ENCODE measurements at places on chromosomes 12 and 14. TPM values are rescaled to one million over a fixed set of nuclear protein-coding genes. Genes with fewer than 3 reads are reported as not detected.

CCDC177 gene
- total RNA-seq, result not detected

NANOG gene
- not detected for total RNA-seq

PYGL gene
- total RNA-seq, result 43.0 TPM

TEDC1 gene
- 15.4 TPM for total RNA-seq

LYZ gene
- not detected for total RNA-seq

PRH2 gene
- total RNA-seq, result not detected

IL22 gene
- not detected for total RNA-seq

IRF2BPL gene
- 8.7 TPM for total RNA-seq

LGR5 gene
- 1.2 TPM for total RNA-seq

TSHR gene
- total RNA-seq, result not detected

NEK9 gene
- total RNA-seq, result 0.06 TPM

APOLD1 gene
- total RNA-seq, result 2.7 TPM

SOAT2 gene
- total RNA-seq, result 0.06 TPM

MYO1H gene
- total RNA-seq, result not detected

TMEM116 gene
- 23.4 TPM for total RNA-seq

SIVA1 gene
- 286 TPM for total RNA-seq

- no peak for DNase-seq
Observed at GRCh38 chr12:95100264-95101190, 27.1 kb upstream of the NR2C1 start.

DNA sequence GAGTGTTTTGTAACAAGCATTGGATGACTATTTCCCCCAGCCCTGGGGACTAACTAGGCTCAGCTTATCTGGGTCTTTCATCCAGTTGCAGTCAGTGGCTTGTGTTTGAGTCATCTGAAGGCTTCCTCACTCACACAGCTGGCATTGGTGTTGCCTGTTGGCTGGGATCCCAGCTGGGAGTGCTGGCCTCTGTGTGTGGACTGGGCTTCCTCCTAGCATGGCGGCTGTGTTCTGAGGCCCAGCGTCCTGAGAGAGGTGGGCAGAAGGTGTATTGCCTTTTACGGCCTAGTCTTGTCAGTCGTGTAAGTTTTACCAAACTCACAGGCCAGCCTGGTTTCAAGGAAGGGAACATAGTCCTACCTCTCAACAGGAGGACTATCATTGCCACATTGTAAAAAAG lies 28.3 kb upstream of the PPP2R5C start:
- DNase-seq, result peak; percentile 43

- peak; percentile 36 for DNase-seq
Observed at GRCh38 chr14:35051796-35052195, 5.7 kb downstream of the FAM177A1 start.

DNA sequence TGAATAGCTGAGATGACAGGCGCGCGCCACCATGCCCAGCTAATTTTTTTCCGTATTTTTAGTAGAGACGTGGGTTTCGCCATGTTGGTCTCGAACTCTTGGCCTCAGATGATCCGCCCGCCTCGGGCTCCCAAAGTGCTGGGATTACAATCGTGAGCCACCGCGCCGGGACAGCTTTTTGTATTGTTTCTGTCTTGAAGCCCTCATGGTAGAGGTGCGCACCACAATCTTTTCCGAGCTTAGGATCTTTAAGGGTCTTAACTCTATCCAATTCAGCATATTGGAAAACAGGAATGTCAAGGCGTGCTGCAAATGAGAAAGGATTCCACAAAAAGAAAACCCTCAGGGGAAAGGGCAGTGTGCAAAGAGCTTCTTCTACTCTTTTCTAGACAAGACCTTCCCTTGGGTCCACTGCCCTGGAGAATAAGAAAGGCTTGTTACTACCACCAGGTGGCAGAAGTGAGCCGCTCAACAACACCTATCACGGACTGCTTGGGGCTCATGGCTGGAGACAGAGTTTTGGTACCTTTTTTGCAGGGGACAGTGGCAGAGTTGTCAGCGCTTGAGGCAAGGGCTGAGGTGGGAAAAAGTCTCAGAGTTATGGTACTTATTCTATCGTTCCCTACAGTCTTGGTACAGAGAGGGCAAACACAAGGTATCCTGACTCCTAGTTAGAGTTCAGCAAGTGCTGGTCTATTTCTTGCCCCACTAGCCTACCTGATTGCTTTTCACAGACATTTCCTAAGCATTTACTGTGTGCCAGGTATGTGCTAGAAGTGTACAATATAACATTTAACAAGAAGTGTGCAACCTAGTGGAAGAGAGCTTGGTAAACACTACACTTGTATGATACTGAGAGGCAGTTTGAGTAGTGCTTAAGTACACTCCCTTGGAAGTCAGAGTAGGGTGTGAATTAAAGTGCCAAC lies 16.4 kb upstream of the SP7 start:
- peak; percentile 81 for DNase-seq

DNA sequence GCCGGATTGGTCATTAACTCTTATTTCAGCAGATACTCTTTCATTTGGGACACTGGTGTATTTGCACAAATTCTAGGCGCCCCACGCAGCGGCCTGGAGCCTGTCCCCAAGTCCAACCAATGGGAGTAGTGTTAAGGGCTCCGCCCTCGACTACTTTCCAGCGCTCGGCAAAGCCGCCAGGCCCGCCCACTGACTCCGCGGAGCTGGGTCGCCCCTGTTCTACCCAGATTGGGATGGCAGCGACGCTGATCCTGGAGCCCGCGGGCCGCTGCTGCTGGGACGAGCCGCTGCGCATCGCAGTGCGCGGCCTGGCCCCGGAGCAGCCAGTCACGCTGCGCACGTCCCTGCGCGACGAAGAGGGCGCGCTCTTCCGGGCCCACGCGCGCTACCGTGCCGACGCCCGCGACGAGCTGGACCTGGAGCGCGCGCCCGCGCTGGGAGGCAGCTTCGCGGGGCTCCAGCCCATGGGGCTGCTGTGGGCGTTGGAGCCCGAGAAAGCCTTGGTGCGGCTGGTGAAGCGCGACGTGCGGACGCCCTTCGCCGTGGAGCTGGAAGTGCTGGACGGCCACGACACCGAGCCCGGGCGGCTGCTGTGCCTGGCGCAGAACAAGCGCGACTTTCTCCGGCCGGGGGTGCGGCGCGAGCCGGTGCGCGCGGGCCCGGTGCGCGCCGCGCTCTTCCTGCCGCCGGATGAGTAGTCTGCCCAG lies at the start of gene ACOT6:
ACOT6 (plus strand) TSS at position 179 of the 707 bp plus-strand sequence; CDS start at position 234, 55 bp downstream.
- peak; percentile 23 for DNase-seq

DNA sequence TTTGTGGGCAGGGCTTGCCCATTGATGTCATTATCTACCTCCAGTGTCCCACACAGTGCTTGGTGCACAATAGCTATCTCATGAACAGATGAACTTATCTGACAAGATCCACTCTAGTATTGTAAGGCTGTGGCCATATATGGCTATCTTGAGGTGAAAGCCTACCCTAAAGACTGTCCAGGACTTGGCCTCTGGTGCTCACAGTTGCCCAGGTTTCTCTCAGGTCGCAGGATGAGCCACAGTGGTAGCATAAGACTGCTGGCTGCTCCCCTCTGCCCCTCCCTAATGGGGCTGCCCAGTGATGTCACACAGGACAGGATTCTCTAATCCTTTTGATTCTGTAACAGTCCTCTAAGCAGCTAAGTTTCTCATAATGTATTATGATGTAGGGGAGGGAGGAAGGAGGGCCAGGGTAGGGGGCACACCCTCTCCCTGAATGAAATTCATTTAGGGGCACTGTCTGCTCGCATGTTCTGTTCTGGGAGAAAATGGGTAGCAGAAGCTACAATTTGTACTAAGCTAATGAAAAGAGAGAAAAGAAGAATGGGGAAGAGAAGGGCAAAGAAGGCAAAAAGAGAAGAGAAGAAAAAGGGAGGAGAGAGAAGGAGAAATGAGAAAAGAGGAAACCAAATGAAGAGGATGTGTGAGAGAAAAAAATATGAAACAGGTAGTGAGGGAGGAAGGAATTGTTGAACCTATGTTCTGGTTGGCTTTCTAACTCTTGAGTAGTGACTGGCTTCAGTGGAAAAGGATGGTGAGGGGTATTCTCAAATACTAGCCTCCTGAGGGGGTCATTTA lies 3.4 kb upstream of the PPM1A start:
- no peak for DNase-seq

GRCh38 chr12:19760611-19761010 lies 321.3 kb downstream of the AEBP2 start:
- no peak for DNase-seq

DNA sequence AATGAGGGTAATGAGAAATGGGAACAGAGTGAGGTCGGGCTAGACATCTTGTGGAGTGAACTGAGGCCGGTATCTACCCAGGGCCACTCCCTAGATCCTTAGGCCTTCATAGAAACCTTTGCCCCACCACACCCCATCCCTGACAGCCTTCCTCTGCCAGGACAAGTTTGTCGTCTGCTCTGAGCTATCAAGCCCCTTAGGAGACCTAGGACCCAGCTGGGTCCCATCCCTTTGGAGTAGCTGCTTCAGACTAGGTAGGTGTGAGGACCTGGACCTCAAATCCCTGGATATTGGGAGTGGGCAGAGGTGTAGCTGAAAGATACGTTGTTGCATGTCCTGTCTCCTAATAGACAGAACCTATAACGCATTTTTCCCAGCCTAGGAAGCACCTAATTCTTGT lies at the start of gene TMEM253:
TMEM253 (plus strand) TSS at position 136 of the 400 bp plus-strand sequence. CDS start 278 bp downstream, outside the sequence.
- DNase-seq, result no peak

DNA sequence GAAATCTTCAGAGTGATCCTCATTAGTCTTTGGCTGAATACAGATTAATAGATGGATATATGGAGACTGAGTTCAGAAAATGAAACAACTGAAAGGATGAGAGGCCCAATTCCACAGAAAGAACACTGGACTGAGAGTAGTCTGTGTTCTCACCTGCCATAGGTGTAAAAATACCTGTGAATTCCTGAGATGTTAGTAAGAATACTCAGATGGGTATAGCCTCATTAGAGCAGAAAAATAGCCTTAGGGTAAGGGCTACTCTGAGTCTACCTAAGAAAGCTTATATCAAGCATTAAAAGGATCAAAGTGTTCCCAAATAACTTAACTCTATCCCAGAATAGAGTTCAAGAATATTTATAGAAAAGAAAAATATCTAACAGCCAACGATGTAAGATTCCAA lies 1510.3 kb upstream of the SEL1L start:
- no peak for DNase-seq

DNA sequence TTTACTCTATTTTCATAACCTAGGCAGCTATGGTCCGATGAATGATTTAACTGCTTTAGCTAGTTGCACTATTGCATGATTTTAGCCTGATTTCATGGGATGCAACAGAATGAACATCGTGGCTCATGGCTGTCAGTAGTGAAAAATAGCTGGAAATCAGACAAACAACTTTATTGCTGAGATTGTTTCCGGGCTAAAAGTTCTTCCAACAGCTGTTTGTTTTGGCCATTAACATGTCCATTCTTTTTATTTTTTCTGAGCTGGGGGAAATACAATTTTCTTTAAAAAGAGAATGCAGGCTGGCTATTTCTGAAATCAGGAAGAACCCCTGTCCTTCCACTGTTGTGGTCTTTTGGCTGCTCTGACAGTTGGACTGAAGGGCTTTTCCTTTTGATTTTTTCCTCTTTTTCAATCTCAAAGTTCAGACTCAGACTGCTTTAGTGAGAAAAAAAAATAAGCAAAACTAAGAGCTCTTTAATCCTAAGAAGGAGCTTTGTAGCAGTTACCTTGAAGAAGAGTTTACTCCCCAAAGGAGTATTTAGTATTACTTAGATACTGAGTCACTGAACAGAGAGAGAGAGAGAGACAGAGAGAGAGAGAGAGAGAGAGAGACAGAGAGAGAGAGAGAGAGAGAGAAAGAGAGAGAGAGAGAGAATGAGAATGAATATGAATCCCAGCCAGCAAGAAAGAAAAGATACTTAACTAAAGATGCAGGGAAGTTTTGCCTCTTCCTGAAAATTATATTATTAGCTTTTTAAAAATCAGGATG lies at the start of gene NAV3:
NAV3 (plus strand) TSS at position 312 of the 769 bp plus-strand sequence. CDS start 568 bp downstream, outside the sequence.
- no peak for DNase-seq

- no peak for DNase-seq
Observed at GRCh38 chr12:46518169-46518568, 145.6 kb upstream of the SLC38A2 start.

DNA sequence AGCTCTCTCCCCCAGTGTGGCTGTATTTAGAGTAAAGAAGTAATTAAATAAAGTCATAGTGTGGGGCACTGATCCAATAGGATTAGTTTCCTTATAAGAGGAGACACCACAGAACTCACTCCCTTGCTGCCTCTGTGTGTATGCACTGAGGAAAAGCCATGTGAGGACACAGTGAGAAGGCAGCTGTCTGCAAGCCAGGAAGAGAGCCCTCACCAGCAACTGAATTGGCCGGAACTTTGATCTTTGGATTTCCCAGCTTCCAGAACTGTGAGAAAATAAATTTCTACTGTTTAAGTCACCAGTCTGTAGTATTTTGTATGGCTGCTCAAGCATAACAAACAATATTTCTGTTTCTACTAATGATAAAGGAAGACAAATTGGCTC lies 368.7 kb upstream of the PRICKLE1 start:
- DNase-seq, result no peak

GRCh38 chr12:122174155-122174845 lies at the start of gene IL31:
Gene IL31 (minus strand): TSS chr12:122174221. CDS start chr12:122174172, 49 bp downstream.
- DNase-seq, result no peak

DNA sequence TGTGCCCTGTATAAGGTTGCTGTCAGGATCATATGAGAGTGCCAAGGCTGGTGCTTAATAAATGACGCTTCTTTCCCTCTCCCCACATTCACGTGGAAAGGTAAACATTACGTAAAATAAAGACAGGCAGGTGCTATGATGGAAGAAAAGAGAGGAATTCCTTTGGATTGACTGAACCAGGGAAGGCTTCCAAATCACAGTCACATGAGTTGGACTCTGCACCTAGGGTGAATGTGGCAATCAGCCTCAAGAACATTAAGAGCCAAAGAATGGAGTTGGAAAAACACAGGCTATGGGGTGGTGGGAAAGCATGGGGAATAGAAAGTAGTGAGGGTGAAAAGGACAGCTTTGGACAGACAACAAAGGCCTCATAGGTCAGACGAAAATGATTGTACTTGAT lies 473.1 kb downstream of the VRK1 start:
- DNase-seq, result no peak

GRCh38 chr12:100987552-100988521 lies 193.3 kb downstream of the ANO4 start:
- peak; percentile 68 for DNase-seq

GRCh38 chr14:69611172-69612013 lies at the start of gene SUSD6:
Gene SUSD6 (plus strand): TSS chr14:69611596. CDS start chr14:69658593, 46,997 bp downstream.
- DNase-seq, result peak; percentile 77

DNA sequence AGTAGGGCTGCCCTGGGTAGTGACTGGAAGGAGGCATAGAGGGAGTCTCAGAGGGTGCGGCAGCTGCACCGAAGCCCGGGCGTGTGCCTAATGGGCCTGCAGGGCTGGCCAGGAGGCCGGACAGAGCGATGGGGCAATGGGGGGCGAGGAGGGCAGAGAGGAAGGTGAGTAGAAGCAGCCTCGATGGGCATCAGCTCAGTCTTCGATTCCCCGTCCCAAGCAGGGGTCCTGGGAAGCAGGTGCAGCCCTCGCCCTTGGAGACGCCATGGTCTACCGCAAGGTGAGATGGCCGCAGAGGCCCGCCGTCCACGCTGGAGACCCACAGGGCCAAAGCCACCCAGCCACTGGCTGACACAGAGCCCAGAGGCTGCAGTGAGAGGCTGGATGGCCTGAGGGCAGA lies 70.8 kb downstream of the GALNT9 start:
- DNase-seq, result no peak

- DNase-seq, result peak; percentile 66
Observed at GRCh38 chr12:65278576-65279368, at the start of gene MSRB3. Gene MSRB3 (plus strand): TSS chr12:65278683. CDS start chr12:65308580, 29,897 bp downstream.

GRCh38 chr12:131027876-131028586 lies 74.3 kb downstream of the ADGRD1 start:
- DNase-seq, result no peak

GRCh38 chr12:30145684-30146032 lies 361.9 kb upstream of the TMTC1 start:
- no peak for DNase-seq

Measured in H4 (cell line).